CD4-positive, alpha-beta T cell treated with Interleukin-15 for 4 hours (primary cell): ENCODE measurements at places on chromosomes 11 and 22.
A peak's percentile ranks its signal among the peaks of the same experiment; 100 is the strongest.

- no peak for DNase-seq
Observed at GRCh38 chr22:41766476-41766875, 34.0 kb upstream of the CCDC134 start.

GRCh38 chr11:41795004-41795403 lies 335.6 kb upstream of the LRRC4C start:
- no peak for DNase-seq

GRCh38 chr11:119709171-119709570 lies 19.8 kb downstream of the NECTIN1 start:
- DNase-seq = no peak

GRCh38 chr11:118010738-118011461 lies 24.7 kb downstream of the IL10RA start:
- no peak for DNase-seq

GRCh38 chr11:31450841-31451240 lies 58.6 kb downstream of the IMMP1L start:
- DNase-seq = no peak

- no peak for DNase-seq
Observed at GRCh38 chr11:2826679-2827056, 58.9 kb downstream of the CDKN1C start.

- DNase-seq = no peak
Observed at GRCh38 chr22:38165922-38166593, 15.6 kb downstream of the PLA2G6 start.

- DNase-seq = no peak
Observed at GRCh38 chr11:65459552-65459951, 37.0 kb downstream of the NEAT1 start.

DNA sequence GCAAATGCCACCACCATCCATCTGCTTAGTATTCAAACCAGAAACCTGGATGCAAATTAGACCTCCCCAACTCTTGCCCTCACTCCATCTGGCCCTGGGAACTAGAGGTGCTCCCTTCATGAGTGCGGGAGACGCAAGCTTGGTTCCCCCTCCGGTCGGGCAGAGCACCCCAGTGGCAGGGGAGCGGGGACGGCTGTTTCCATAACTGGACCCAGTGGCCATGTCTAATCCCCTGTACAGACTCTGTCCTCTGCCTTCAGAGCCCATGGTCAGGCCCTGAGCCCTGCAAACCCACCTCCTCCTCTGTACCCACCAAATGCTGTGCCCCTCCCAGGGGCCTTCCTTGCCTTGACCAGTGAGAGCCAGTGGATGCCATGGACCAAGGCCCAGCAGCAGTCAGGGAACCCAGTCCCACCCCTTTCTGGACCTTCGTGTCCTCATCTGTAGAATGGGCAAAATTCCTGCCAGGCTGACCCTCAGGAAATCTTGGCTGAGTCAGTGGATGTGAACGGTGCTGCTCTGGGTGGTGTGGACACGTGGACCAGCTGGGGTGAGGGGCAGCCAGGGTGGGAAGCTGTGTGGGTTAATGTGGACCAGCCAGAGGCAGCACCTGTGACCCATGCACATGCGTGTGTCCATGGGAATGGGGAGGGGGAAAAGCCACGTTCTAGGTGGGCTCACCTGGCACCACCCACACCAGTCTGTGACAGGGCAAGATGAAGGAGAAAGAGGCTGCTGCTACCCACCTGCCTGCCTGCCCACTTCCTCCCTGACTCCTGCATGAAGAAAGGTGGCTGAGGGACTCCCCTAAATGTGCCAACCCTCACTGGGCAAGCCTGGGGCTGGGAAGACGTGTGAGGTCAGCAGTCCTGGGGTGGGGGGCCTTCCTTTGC lies 72.8 kb downstream of the LRRC32 start:
- DNase-seq = no peak

- DNase-seq = no peak
Observed at GRCh38 chr11:640021-640706, 3.1 kb downstream of the DRD4 start.

DNA sequence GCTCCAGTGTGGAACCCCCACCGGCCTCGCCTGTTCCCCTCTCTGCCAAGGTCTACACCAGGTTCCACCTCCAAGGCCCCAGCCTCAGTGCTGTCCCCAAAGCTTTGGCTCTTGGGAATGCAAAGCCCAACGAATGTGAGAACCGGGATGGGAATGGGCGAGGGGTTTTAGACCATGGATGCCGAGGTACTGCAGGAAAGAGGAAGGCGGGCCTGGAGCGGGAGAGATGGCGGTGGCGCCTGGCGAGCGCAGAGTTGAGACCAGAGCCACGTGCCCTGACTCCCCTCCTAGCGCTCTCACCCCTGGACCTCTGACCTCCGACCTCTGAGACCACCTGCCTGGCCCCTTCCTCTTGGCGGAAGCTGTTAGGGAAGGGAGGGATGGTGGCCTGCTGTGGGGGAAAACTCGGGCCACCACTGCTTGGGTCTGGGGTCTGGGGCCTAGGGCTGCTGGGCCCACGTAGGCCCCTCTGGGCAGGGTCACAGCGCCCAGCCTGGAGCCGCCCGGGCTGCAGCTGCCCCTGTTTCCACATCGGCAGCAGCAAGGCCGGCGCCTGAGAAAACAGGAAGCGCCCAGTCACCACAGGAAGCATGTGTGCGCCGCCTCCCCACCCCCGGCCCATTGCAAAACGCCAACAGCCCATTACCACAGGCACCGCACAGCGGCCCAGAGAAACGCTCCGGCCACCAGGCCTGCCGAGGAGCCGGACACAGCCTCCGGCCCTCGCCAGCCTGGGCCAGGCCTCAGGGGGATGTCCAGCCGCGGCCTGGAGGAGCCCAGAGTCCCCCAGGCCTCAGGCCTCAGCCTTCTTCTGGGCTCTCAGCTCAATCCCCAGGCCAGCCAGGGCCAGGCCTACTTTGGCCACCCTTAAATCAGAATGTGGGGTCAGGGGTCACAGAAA lies 13.8 kb upstream of the SLC39A13 start:
- DNase-seq = peak; percentile 66

- DNase-seq = no peak
Observed at GRCh38 chr11:65310215-65310614, 4.5 kb upstream of the CDC42EP2 start.

GRCh38 chr11:20861322-20861721 lies 191.9 kb downstream of the NELL1 start:
- DNase-seq = no peak

DNA sequence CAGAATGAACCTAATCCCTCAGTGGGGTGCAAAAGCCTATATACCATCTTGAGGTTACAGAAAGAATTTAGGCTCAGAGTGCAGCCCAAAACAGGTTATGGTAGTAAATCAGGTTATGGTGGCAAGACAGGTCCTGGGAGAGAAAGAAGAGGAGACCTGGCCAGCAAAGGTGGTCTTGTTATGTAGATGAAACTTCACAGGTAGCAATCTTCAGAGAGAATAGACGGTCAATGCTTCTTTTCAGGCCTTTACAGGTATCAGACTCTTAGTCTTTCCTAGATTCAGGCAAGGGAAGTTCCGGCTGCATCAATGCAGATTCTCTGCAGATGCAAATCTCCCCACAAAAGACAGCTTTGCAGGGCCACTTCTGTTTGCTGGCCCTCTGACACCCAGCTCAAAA lies 45.8 kb upstream of the SORL1 start:
- DNase-seq = no peak

DNA sequence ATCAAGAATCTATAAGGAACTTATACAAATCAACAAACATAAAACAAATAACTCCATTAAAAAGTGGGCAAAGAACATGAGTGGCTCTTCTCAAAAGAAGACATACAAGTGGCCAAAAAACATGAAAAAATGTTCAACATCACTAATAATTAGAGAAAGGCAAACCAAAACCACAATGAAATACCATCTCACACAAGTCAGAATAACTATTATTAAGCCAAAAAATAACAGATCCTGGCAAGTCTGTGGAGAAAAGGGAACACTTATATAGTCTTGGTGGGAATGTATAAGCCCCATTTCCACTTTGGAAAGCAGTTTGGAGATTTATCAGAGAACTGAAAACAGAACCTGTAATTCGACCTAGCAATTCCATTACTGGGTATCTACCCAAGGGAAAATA lies 921.0 kb downstream of the KCNA4 start:
- no peak for DNase-seq

DNA sequence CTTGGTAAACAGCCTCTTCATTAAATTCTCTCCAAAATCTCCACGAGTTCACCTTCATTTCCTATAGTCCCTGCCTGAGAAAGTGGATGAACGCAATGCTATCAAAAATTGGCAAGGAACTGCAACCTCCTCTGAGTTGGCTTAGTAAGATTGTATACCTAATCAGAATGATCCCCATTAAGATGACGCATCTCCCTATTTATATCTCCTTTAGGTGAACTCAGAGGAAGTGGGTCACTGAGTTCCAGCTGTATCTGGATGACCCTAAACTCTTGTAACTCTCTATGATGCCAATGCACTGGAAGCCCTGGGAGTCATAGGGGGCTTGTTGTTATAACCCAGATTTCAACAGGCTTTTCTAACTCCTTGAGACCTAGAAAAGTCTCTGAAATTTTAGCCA lies 48.2 kb downstream of the OR10A6 start:
- DNase-seq = no peak

DNA sequence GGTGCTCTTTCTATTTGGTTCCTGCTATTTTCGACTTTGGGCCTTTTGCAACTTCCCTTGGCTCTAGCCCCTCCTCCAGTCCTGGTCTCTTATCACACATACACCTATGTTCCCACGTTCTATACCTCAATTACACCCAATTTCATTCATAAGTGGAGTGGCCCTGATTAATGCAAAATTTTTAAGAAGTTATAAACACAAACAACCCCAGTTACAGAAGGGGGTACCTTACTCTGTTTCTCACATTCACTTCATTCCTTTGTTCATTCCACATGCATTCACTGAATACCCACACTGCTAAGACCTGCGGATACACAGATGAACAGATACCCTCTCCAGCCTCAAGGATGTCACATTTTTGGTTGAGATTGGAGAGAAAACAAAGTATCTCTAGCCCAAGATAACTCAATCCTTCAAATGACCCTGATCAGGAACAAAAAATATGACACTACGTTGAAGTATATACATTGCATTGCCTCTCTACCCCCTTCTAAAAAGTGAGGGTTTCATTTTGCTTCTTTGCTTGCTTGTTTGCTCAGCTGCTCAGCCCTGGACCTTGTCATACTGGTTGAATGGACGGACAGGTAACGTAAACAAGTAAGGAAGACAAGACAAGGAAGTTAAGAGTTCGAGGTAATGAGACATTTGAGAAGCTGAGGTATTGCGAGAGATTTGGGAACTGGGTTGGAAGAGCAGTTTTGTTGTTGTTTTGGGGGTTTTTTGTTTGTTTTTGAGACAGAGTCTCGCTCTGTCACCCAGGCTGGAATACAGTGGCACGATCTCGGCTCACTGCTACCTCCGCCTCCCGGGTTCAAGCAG lies 3.6 kb upstream of the VPS37C start:
- DNase-seq = no peak

DNA sequence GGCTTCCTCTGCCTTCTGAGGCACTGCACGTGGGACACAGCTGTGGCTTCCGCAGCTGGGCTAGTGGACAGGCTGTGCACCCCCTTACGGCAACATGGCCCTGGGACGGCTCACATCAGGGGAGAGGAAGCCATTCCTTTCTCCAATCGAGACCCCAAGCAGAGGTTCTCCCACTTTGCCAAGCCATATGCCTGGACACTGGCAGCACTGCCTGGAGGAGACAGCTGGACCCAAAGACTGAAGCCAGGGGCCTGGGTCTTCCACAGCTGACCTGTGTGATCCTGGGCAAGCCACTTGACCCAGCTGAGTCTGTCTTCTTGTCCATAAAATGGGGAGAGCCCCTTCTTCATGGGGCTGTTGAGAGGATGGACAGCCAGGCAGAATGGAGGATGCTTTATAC lies 65.4 kb downstream of the SHISAL1 start:
- no peak for DNase-seq

DNA sequence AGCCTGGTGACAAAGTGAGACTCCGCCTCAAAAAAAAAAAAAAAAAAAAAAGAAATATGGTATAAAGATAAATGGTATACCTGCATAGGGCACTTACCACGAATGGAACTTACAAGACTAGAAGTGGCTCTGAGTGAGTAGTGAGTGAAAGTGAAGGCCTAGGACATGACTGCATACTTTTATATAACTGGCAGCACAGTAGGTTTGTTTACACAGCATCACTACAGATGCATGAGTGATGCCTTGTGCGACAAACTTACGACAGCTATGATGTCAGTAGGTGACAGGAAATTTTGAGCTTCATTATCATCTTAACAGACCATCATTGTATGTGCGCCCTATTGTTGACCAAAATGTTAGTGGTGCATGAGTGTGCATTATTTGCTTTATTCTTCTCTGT lies 17.7 kb downstream of the XRCC6 start:
- no peak for DNase-seq

DNA sequence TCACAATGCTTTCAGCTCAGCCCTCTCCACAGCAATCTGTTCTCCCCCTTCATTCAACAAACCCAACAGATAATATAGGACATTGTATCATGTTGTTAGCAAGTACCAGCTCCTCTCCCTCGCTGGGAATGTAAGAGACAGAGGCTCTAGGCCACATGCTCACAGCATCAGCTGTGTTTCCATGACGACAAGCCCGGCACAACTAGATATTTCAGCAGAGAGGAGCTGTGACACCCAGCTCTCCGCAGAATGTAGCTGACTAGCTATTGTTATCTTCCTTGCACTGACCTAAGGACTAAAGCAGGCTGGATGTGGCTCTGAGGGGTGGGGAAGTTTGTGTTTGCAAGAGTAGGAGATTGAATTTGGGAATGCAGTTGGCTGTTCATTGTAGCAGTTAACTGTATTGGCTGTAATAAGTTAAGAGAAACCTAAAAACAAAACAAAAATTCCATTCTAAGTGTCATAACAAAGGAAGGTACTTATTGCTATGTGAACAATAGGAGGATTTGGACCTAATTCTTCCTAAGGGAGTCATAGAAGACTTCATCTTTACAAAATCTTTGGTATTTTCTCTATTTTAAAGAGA lies 28.0 kb upstream of the RRAS2 start:
- DNase-seq = no peak

- DNase-seq = no peak
Observed at GRCh38 chr11:75966537-75967287, 151.7 kb downstream of the UVRAG start.

DNA sequence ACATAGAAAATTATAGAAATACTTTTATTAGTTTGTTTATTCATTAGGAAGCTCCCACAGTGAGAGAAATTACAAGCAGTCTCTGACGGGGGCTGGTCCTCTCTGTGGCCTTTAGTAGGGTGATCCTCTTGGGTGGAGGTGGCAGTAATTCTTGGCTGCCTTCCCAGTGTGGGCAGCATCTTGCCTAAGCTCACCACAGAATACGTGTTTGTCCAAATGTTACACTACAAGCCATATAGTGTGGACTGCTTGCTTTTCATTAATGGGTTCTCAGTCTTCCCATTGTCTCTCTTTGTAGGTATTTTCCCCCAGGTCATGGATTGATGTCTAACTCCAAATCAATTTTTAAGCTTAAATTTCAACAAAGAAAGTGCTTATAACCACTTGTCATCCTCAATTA lies 43.3 kb downstream of the ENDOD1 start:
- DNase-seq = no peak

- no peak for DNase-seq
Observed at GRCh38 chr11:65172600-65172999, 2.6 kb downstream of the SPDYC start.
